ENCODE measurements at places on chromosomes 11 and 22.

DNA sequence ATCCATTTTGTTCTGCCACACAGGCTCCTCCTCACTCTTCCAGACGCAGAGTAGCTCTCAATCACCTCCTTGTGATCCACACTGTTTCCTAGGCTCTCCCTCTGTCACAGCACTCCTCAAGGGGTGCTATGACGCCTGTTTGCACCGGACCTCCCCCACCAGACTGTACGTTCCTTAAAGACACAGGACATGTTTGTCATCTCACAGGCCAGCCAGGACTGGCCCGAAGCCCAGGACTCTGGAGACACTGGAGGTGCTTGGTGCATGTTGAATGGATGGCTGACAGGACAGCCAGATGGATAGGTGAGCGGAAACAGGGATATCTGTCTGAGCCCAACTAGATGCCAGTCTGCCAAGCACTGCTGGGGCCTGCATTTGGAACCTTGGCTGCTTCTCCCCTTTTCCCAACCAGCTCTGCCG, 13.6 kb downstream of the PLA2G6 start:
- DNase-seq = peak; percentile 45

DNA sequence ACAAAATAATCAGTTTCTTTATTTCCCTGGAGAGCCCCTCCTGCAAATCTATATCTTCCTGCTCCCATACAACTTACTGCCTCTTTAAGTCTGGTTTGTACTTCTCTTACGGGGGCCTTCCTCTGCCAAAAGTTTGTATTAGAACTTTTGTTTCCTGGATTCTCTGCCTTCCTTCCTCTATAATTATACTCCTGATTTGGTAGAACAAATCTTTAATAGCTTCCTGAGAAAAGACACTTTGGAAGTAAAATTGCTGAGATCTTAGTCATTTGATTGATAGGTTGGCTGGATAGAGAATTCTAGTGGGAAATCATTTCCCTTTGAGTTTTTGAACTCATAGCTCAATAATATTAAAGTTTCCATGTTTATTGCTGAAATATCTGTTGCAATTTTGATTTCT, 499.2 kb downstream of the RAB38 start:
- DNase-seq = no peak

DNA sequence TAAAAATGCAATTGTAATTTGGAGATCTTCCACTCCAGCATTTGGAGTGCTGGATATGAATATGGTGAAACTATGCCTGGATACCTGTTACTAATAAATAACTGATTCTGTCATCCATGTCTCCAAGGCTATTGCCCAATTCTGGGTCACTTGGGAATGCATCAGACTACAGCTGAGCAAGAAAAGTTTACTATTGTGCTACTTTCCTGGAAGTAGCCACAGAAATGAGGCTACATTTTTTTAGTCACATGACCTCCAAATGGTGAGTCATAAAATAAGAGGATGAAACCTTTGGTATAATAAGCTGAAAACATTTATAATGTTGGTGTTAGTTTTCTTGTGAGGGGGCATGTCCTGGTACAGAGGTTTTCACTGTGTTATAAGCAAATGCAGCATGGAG, 44.4 kb downstream of the DCDC1 start:
- DNase-seq = no peak

DNA sequence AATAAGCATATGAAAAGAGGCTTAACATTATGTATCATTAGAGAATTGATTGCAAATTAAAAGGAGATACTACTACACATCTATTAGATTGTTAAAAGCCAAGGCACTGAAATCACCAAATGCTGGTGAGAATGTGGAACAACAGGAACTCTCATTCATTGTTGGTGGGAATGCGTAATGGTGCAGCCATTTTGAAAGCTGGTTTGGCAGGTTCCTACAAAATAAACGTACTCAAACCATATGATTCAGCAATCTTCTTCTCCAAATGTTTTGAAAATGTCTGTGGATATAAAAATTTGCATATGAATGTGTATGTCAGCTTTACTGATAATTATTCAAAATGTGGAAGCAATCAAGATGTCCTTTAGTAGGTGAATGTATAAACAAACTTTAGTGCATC, 176.4 kb upstream of the PLET1 start:
- DNase-seq = no peak

- DNase-seq = peak; percentile 87
These were observed 4.5 kb upstream of the NCF4 start for GRCh38 chr22:36856121-36856791.

GRCh38 chr11:44088377-44088776, 7.1 kb upstream of the EXT2 start:
- DNase-seq = no peak

- no peak for DNase-seq
These were observed 40.4 kb downstream of the SMIM38 start for GRCh38 chr11:69195824-69196782.

DNA sequence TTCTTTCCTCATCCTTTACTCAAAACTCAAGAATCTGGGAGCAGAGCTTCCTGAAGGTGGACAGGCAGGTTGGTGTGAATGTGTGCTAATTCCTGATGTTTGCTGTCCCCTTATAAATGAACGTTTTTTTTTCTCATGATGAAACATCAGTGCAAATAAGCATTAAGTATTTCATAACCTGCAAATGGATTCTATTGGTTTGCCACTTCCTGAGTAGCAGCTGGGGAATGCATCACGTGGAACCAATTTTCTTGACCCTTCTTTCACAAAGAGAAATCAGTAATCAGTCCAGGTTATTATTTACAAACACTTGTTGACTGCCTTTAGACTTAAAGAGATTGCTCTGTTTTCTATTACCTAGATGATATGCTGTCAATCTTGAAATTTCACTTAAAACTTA, 40.1 kb upstream of the SCN3B start:
- no peak for DNase-seq

- DNase-seq = no peak
These were observed 3.3 kb downstream of the OR52L1 start for GRCh38 chr11:5983443-5983842.

Data from WERI-Rb-1 (cell line).